ENCODE measurements at places on chromosomes 4 and X.

GRCh38 chrX:57104921-57105398, 16.4 kb downstream of the SPIN2B start:
- DNase-seq: no peak

GRCh38 chr4:108586778-108587177, 33.6 kb upstream of the RPL34 start:
- DNase-seq: no peak

GRCh38 chr4:120007191-120007871, 59.3 kb downstream of the MAD2L1 start:
- DNase-seq: no peak

DNA sequence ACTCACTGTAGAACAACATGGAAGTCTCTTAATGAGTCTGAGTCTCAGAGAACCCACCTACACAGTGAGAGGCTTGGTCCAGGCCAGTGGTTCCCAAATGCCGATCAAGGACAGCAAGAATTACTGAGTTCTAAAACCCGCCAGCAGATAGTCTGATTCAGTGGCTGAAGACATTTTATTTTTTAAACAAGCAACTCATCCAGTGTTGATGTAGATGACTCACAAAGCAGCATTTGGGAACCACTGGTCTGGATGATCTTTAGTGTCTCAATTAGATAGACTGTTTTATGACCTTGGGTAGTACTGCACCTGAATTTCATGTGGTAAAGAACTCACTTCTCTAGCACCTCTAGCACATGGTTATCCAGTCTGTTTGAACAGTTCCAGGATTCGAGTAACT, 193.6 kb downstream of the FBXW7 start:
- no peak for DNase-seq

GRCh38 chrX:129360175-129360574, 163.1 kb downstream of the SMARCA1 start:
- no peak for DNase-seq

GRCh38 chr4:165378398-165378744, 437 bp upstream of the CPE start:
- no peak for DNase-seq

GRCh38 chr4:56197387-56197786, 189.9 kb downstream of the AASDH start:
- DNase-seq: no peak

GRCh38 chrX:68175562-68175961, 257.7 kb downstream of the OPHN1 start:
- no peak for DNase-seq
